ENCODE measurements at places on chromosomes 3 and 15. TPM values are rescaled to one million over a fixed set of nuclear protein-coding genes. Genes with fewer than 3 reads are reported as not detected.

DNA sequence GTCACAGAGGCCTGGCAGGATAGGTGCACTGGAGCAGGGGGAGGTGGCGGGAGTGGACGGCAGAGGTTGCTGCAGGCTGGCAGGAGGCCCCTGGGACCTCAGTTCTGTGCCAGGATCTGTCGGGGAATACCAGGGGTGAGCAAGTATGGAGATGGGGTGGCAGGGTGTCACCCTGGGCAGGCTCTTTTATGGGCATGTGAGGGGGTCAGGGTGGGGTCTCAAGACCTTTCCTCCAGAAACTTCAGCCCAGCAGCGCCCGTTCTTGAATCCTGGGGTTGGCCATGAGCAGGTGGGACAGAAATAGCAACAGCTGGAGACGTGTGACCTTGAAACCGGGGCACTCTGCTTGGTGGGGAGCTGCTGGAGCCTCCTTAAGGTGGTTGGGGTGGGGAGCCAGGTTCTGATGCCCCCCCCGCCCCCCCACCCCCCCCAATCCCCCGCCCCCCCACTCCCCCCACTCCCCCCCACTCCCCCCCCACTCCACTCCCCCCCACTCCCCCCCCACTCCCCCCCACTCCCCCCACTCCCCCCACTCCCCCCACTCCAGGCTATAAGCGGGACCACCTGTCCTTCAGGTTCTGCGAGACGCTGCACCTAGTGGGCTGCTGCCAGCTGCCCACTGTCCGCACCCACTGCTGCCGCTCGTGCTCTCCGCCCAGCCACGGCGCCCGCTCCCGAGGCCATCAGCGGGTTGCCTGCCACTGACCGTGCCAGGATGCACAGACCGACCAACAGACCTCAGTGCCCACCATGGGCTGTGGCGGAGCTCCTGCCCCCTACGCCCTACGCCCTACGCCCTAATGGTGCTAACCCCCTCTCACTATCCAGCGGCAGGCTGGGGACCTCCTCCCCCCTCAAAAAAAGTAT, 84.9 kb downstream of the TBC1D2B start:
- DNase-seq = peak; percentile 47

- DNase-seq = peak; percentile 22
Measured at GRCh38 chr15:85298941-85299340, 81.5 kb upstream of the AKAP13 start.

DNA sequence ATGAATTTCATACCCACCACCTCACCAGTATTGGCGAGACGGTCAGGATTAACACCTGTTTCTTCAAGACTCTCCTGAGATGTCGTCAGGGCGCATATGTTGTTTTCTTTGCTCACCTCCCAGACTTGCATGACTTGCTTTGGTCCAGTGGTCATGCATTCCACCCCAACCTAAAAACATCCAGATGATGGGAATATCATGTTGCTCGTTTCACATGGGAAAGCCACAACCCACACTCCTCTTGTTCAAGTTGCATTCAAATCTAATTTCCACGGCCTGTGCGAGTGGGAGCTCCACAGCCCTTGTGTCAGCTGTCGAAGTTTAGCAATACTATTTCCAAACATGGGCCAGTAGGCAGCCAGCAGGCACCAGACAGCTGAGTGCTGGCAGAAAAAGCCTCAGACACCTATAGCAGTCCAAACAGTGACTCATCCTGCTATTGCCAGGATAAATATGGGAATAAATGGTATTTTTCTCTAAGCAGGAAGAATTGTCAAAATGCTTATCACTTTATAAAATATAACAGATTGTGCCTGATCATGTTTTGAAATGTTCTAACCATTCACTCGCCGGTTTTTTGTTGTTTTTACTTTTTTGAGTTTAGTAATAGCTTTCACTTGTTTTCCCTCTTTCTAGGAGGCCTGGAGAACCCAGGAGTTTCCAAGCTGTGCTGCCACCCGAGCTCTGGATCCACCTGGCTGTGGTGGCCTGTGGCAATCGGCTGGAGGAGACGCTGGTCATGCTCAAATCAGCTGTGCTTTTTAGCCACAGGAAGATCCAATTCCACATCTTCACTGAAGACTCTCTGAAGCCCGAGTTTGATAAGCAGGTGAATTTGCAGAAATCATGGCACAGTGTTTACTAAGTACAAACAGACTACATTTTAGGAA, 20.1 kb downstream of the GXYLT2 start:
- DNase-seq = peak; percentile 97

- DNase-seq = no peak
Measured at GRCh38 chr3:33428734-33429133, 11.5 kb downstream of the UBP1 start.

- no peak for DNase-seq
Measured at GRCh38 chr15:99345832-99346462, 94.7 kb downstream of the LRRC28 start.

DNA sequence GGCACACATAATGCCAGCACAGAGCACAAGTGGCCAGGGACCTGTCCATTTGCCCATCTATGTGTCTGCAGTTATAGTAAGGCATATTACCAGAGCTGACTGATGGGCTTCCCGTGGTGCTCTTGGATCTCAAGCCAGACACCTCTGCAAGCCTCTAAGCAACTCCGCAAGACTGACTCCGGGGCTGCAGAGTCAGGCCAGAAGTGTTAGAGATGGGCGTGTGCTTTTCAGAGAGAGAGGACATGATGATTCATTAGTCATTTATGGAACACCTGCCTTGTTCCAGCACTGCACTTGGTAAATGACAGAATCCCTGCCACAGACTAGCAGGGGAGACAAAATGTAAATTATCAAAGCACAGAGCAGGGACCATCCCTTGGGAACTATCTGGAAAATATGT, 559.0 kb downstream of the PDCD6IP start:
- DNase-seq = no peak

- DNase-seq = no peak
Measured at GRCh38 chr3:44918581-44918980, 44.2 kb downstream of the TGM4 start.

- peak; percentile 72 for DNase-seq
Measured at GRCh38 chr3:138068579-138069174, 46.7 kb downstream of the DZIP1L start.

DNA sequence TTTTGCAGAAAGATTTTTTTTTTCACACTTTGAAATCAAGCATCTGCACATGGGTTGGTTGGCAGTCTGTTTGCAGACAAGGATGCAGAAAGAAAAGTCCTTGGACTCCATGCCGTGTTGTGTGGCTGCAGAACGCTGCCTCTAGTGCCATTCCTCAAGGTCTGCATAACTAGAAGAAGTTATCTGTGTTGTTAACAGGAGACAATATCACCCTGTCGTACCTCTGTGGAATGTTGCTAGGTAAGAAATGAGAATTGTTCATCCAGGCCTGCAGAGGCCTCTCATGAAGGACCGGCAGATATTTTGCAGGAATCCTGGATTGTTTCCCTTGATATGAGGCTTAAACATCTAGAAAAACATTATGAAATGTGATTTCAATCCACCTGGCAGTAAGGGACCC, 58.5 kb upstream of the PPARG start:
- no peak for DNase-seq

- no peak for DNase-seq
Measured at GRCh38 chr3:123949641-123950040, 11.4 kb downstream of the CCDC14 start.

DNA sequence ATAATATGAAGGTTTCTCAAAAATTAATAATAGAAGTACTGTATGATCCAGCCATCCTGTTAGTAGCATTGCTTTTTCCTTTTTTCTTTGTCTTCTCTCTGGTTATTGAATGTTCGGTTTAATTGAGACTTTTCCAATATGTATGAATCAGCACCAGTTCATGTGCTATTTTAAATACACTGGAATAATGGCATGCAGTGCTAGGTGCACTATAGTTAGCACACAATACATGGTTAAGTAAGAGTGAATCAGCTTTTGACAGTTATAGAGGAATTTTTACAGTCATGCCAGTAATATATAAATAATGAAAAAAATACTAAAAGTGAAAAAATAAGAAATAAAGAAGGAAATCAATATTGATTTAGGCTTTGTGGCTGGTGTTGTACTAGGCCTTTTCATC, 113.8 kb upstream of the STRIT1 start:
- DNase-seq = no peak

DNA sequence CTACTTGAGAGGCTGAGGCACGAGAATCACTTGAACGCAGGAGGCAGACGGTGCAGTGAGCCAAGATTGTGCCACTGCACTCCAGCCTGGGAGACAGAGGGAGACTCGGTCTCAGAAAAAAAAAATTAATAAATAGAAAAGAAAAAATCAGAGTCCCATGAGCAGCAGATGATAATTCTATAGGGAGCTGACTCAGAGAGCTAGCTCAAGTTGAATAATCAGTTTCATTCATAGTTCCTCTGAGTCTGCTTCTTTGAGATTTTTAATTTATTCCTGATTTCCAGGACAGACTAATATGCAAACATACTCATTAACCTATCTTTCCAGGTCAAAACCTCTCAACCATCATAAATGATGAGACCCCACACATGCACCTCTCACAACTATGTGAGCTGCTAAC, 55.0 kb upstream of the PTX3 start:
- no peak for DNase-seq

GRCh38 chr3:178676942-178677790, 140.9 kb downstream of the KCNMB2 start:
- no peak for DNase-seq

DNA sequence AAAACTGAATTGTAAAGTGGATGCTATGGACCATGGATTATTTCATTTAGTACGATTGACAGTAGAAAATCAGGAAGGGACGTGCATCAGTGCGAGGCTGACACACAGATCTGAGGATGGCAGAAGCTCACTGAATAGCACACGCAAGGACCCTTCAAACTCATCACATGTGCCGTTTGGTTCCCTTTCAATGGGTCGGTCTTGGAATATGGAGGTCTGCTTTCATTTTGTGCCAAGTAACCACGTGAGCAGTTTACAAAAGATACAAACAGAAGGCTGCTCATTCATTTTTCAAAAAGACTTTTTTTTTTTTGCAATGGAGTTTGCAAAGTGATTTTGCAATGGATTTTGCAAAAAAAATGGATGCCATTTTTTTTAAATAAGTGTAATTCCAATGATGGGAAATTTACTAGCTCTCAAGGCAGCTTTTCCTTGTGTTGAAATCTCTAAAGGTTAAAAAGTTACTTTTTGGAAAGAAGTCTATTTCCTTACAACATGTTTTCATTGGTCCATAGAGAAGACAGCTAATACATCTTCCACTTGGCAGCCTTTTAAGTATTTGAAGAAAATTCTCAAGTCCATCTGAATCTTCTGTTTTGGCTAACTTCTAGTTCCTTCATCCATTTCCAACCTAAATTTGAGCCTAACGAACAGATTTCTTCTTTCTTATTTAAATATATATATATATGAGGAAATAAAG, 392.3 kb upstream of the TPRG1 start:
- peak; percentile 93 for DNase-seq

GRCh38 chr3:102181175-102181920, 253.5 kb upstream of the ZPLD1 start:
- DNase-seq = peak; percentile 48

- peak; percentile 7 for DNase-seq
Measured at GRCh38 chr3:59480486-59480995, 430.7 kb upstream of the CFAP20DC start.

DNA sequence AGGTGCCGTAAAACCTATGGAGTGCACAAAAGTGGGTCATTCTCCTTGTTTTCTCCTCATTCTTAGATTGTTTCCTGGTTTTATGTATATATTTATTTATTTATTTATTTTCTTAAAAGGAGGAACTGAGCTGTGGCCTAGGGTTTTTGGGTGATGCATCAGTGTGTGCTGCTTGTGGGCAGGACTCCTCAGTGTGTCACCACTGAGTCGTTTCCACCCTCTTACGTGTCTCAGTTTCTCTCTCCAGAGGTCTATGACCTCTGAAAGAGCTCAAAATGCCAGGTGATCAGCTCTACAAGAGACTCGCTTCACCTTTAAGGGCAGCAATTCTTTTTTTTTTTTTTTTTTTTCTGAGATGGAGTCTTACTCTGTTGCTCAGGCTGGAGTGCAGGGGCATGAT, 72.9 kb downstream of the CD200 start:
- DNase-seq = no peak

GRCh38 chr3:99332718-99333117, 305.7 kb upstream of the COL8A1 start:
- no peak for DNase-seq

Gene CCDC54
- polyA plus RNA-seq = 1.9 TPM

Gene CGNL1
- polyA plus RNA-seq = 12.9 TPM

Gene STT3B
- polyA plus RNA-seq = 99.8 TPM

Gene GPR171
- 0.11 TPM for polyA plus RNA-seq

Gene PAQR5
- 0.83 TPM for polyA plus RNA-seq

Gene WDR5B
- 5.8 TPM for polyA plus RNA-seq

Gene ZCWPW2
- polyA plus RNA-seq = 2.1 TPM

Gene FRMD4B
- 15.0 TPM for polyA plus RNA-seq

Gene C3orf62
- polyA plus RNA-seq = 9.1 TPM

Measured in muscle of leg (tissue), 16 donors.